ENCODE measurements at places on chromosomes 7 and 10.

DNA sequence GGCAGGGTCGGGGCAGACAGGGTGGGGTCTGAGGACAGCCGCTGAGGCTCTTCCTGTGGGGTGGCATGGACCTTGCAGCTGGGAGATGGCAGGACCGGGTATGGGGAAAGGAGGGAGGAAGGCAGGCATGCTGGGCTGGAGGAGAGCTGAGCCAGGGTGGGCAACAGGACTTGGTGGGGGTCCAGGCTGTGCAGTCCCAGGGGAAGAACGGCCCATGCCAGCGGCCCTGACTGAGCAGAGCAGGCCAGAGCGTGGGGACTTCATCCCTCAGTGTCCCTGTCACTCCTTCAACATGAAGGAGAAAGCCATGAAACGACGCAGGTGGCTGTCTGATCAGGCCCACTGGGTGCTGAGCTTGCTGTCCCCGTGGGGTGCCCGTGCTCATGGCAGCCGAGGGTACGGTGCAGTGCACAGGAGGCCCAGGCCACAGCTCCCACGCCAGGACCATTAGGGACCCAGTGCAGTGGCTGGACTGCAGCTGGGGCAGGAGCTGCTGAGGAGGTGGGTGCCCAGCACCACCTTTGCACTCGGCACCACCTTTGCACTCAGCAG is 519.6 kb downstream of the PTPRN2 start:
- DNase-seq, result no peak

- DNase-seq, result no peak
Observed at GRCh38 chr7:83936056-83936708, 258.4 kb downstream of the SEMA3A start.

DNA sequence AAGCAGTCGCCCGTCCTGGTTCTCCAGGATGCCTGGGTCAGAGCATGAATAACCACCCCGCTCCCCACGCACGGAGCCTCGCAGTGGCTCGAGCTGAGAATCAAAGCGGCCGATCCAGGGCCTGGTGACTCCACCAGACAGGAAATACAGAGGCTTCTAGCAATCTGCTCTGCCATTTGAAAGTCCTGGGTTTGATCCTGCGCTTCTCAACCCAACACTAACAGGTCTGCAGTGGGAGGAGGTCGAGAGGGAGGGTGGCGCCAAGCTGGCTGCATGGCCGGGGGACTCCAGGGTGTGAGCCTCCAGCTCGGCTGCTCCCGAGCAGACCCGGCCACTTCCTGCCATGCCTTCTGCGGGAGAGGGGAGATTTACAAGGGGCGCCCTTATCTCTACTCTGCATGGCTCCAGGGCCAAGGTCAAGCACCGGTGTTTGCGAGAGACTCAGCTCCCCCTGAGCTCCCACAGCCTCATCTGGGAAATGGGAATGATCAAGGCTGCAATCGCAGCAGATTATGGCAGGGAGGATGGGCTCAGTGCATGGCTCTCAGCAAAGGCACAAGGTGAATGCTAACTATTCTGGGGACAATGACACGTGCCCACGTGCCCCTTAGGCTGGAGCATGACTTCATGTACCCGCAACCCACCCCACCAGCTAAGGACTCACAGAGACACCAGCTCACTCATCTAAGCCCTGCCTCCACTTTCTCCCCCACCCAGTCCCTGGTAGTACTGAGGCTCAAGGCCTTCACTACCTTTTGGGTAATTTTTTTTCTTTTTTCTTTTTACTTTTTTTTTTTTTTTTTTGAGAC is 73.9 kb upstream of the TNRC18 start:
- no peak for DNase-seq

DNA sequence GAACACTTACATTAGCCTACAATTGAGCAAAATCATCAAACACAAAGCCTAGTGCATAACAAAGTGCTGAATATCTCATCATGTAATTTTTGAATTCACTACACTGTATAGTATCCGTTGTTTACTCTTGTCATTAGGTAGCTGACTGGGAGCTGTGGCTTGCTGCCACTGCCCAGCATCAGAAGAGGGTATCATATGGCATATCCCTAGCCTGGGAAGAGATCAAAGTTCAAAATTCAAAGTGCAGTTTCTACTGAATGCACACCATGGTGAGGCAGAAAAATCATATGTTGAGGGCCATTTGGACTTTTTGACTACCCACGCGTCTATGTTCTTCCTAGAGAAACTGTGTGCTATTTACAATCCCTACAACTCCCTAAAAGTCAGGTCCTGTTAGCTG is 7.5 kb upstream of the ZC3HAV1 start:
- no peak for DNase-seq

DNA sequence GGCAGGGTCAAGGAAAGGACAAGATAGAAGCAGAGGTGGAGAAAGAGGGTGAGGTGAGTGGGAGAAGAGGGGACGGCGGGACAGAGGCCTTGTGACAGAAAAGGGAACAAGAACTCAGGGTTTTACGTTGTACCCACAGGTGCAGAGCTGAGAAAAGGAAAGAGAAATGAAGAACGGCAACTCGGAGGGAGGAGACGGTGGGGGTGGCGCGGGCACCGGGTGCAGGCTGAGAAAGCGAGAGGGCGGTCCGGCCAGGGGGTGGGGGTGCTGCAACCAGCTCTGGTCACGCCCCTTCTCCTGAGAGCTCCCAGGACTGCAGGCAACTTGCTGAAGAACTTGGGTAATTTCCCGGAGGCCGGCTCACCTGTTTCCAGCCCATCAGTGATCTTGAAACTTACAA is 65.3 kb downstream of the CARD11 start:
- DNase-seq, result peak; percentile 57

DNA sequence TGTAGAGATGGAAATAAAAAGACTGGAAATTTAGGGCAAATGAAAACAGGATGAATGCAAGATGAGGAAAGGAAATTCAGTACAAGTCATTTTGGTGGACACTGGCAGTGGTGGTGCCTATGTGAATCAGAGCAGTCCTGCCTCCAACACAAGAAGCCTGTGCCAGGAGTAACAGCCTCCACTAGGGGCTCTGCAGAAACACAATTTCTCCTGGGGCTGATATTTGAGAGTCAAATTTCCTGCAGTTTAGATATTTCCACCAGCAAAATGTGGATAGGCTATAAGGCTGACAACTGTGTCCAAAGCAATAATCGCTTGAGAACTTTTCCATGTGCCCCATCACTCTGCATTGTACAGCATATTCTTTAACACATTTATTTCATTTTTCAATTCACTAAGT is 4.7 kb upstream of the PLXDC2 start:
- no peak for DNase-seq

- no peak for DNase-seq
Observed at GRCh38 chr7:128253701-128254100, 12.6 kb downstream of the LEP start.

GRCh38 chr7:39746103-39746819 is 122.9 kb downstream of the RALA start:
- peak; percentile 22 for DNase-seq

- no peak for DNase-seq
Observed at GRCh38 chr7:43824963-43825362, 44.4 kb downstream of the MRPS24 start.

DNA sequence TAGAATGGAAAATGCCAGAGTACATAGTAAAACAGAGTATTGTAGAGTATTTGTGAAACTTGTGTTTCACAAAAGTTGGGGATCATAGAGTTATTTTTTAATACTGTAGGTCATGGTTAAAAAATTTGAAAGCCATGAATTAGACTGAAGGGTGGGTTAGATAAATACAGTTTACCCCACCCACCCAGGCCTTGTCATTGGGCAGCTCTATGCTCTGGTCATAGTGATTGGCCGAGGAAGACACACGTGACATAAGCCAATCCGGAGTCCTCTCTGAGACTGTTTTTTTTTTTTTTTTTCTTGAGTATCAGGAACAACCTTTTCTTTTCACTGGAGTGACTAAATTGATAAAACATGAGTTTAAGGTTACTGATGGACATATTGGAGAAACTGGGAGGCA is 33.3 kb upstream of the ORC5 start:
- DNase-seq, result no peak
